Activated CD8-positive, alpha-beta memory T cell treated with anti-CD3 and anti-CD28 coated beads for 4 hours (primary cell): ENCODE measurements at places on chromosomes 5 and 9.

- no peak for DNase-seq
Measured at GRCh38 chr5:117652036-117652957, 1077.7 kb upstream of the SEMA6A start.

DNA sequence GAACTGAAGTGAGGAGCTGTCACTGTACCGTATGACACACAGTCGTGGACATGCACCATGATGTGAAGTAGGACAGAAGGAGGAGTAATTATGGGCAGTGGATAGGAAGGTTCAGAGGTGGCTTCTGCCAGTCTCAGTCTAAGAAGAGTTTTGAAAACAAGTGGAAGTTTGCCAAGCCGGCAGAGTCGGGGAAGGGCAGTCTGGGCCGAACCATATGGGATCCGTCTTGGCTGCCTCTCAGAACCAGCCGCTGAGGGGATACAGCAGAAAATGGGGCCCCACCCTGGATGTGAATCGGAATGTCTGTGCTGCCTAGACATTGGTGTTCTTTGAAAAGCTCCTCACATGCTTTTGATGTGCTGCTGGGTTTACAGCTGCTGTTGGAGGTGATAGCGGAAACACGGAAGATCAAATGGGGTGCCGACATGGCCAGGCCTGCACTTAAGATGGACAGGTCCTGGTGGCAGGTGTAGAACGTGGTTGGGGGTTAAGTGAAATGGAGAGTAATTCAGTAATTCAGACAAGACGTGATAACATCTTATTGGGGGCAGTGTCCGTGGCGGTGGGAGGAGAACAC, 11.2 kb downstream of the SNX18 start:
- no peak for DNase-seq

DNA sequence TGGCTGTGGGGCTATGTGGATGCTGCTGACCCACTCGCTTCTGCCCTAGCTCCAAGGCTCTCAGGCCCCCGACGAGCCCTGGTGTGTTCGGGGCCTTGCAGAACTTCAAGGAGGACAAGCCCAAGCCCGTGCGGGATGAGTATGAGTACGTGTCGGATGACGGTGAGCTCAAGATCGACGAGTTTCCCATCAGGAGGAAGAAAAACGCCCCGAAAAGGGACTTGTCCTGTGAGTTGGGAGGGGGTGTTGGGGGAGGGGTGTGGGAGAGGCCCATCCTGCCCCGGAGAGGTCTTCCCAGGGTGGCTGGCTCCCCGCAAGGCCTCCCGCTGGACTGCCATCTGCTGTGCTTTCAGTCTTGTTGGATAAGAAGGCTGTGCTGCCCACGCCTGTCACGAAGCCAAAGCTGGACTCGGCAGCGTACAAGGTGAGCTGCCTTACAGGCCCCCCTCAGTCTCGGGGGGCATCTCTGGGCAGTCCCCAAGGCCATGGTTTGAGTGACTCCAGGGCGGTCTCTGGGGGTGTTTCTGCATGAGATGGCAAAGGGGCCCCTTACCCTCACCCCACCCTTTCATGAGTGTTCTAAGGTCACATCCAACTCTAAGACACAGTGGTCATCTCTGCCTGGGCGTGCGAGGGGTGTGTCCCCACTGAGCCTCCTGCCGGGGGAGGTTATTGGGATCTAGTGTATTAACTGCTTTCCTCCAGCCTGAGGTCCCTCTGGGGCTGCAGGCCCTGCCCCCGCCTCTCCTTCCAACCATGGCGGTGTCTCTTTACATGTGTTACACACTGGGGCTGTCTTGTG, 89.5 kb downstream of the PHF2 start:
- no peak for DNase-seq

DNA sequence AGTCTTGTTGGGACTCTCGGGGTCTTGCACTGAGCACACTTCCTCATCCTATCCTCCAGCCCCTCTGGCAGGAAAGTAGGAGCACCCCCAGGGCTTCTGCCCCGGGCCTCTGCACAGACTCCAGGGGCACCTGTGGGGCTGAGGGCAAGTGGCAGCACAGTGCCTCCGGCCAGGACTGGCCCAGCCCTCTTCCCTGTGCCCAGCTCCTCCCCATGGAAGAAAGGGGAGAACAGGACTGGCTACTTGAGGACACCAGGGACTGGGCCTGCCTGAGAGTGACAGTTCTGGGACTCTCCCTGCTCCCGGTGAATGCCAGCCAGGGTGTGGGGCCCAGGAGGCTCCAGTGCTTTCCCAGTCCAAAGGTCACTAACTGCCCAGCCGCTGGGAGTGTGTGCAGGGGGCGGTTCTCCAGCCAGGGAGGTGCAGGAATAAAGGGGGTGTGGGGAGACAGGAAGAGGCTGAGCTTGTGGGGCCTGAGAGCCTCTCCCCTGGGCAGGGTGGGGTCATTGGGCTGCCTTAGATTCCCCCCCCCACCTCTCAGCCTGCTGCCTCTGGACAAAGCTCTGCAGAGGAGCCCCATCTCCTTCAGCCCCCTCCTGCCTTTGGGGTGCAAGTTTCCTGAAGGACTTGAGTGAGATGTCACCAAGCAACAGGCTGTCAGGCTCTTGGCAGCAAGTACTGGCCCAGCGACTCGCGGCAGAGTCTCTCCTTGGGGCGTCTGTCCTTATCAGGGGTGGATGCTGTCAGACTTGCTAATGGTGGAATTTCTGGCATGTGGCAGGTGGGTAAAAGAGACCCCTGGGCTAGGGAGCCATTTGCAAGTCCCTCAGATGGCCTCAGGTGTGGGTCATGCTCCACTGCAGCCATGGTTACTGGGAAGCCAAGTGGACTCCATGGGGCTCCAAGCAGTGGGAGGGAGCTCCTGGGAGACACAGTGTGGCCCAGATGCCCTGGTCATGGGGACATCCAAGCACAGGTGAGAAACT, 19.1 kb upstream of the JADE2 start:
- DNase-seq: no peak

GRCh38 chr5:61130289-61130688, 32.0 kb downstream of the SMIM15 start:
- DNase-seq: no peak

DNA sequence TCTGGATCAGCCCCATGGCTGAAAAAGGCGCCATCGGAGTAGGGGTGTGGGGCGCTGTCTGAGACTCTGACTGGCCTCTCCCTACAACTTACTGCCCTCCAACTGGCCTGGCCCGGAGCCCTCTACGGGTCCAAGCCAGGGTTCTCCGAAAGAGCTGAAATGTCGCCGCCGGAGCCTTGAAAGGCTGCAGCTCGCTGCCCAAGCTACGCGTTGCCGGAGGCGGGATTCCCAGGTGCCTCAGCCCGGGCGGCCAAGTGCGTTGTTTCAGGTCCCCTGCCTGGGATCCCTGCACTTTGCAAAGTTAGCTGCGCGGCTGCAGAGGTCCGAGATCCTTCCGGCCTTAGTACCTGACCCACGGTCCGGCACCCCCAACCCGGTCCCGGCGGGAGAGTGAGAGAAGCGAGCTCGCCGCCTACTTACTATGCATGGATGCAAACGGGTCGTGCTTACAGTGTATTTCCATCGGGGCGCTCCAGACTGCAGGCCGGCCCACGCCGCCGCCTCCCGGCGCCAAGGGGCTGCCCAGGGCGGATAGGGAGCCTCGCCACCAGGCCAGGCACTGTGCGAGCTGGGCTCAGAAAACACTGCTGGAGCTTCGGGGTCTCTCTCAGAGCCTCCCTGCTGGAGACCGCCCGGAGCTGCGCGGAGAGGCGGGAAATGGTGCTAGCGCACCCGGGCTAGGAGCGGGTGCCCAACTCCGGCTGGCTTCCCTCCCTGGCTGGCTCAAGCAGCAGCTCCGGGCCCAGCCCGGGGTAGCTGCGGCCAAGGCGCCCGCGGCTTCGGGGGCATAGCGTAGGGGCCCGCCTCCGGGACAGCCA, 7.7 kb downstream of the PAX5 start:
- no peak for DNase-seq

GRCh38 chr5:61631438-61631941, 299.4 kb downstream of the ZSWIM6 start:
- DNase-seq: no peak

DNA sequence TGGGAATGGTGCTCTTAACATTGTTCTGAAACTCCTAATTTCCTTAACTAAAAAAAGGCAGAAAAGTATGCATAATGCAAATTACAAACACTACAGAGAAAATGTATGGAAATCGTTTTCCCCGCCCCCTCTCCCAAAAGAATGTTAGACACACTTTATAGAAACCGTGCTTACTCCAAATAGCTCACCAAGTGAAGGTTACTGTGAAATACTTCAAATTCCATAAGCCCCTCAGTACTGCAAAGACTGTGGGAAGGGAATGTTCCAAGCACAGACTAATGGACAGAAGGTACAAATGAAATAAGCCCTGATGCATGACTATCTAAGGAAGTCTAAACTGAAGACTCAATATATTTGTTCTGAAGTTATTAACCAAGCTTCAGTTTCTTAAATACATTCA, 12.5 kb downstream of the MAPKAP1 start:
- no peak for DNase-seq

DNA sequence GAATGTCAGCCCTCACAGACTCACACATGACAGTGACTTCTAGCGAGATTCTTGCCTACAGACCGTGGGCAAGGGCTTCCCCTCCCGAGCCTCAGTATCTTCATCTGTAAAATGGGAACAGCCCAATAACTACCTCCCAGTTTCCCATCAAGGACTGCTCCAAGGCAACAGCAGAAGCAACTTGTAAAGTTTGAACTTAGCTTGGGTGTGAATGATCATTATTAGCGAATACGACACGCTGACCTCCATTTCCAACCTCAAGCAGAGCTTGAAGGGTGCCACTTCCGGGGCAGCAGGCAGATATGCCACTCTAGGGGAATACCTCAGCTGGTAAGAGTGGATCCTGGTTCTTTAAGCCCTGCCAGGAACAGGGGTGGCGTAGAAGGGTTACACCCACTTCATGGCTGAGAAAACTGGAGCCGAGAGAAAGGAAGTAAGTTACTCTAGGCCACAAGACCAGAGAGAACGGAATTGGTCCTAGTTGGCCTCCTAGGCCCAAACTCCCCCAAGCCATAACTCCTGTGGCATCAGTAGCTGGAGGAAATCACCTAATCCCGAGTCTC, 2.0 kb downstream of the RNF44 start:
- no peak for DNase-seq

DNA sequence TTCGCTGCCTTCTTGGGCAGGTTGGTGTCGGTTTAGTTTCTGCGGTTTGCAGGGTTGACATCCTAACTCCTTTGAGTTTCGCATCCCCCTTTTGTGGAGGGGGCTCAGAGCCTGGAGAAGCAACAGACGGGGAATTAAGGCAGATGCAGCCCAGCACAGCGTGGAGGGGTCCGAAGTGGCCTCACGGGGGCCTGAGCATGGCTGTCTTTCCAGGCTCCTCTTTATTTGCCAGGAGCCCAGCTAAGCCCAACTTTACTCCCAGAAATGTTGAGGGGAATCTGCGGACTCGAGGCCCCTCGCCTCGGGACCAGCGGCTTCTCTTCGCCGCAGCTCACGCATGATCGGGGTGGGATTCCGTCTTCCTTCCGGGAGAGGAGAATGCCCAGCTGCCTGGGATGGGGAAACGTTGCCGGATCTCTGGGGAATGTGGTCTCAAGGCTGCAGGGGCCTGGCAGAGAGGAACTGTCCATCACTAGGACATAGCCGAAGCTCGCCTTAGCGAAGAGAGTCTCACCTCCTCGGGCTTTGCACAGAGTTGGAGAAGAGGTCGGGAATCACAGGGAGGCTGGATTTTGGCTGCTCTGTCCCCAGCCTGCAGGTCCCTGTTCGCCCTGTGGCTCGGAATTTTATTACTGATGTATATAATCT, 1.3 kb downstream of the RAI14 start:
- no peak for DNase-seq
